Chondrocyte (in vitro differentiated cells): ENCODE measurements at places on chromosomes 1 and 21. TPM values are rescaled to one million over a fixed set of nuclear protein-coding genes. Genes with fewer than 3 reads are reported as not detected.

- DNase-seq = no peak
- no peak overlapping the region for H3K27ac ChIP-seq
- H3K4me1 ChIP-seq = peaks cover 8% of the 10 kb centered on the region
- H3K27me3 ChIP-seq = no peaks in the 10 kb centered on the region
Observed at GRCh38 chr1:213266983-213267772, 216.1 kb downstream of the RPS6KC1 start.

DNA sequence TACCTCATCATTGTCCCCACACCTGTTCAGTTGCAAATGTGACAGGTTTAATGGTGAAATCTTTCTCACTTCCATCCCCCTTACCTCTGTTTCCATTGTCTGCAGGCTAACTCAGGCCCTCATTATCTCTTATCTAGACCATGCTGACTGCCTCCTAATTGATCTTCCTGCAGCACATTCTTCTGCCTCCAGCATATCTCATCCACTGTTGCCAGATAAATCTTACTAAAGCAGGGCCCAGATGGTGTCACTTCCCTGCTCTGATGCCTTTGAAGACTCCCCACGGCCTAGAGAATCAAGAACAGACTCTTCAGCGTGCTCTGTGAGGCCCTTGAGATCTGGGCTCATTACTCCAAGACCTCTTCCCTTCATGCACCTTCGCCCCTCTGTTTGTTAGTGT, 230.1 kb downstream of the DUSP10 start:
- no peaks in the 10 kb centered on the region for H3K4me1 ChIP-seq
- peaks cover 19% of the 10 kb centered on the region for H3K27me3 ChIP-seq
- no peaks in the 10 kb centered on the region for H3K36me3 ChIP-seq
- no peak overlapping the region for H3K27ac ChIP-seq
- no peak for DNase-seq
- no peak overlapping the region for H3K4me3 ChIP-seq

DNA sequence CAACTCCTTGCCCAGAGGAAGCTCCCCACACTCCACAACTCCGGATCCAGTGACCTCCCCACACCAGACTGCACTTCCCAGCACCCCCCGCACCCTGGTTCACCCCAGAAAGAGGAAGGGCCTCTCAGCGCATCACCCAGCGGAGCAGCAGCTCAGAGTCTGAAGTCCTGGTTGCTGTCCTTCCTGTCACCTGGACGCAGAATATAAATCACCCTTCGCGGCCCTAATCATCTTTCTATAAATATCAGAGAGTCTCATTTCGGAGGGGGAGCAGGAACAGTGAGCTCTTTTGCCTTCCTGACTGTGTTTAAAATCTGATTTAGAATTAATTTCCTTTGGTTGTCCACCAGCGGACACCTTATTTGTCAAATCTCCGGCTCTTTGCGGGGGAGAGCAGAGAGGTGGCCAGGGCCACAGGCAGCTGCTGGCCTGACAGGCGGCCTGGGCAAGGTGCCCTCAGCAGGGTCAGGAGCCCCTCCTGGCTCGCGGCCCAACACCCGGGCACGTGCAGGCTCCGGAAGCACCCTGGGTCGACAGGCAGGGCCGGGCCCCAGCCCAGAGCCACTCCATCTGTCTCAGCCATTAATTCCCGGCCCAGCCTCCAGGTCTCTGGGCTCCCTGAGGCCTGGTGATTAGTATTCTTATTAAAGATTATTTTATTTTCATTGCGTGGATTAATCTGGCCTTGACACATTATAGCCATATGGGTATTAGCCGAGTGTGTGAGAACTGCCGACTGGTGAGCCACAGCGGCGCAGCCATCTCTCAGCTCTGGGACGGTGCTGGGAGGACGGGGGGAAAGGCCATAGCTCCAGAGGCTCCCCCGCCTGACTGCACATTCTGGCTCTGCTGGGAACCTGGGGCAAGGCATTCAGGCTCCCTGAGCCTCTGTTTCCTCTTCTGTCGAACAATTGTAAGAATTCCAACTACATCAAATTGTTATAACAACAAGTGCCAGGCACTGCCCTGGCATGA, 19.7 kb downstream of the EPHA8 start:
- H3K27me3 ChIP-seq = peaks cover 27% of the 10 kb centered on the region
- no peaks in the 10 kb centered on the region for H3K36me3 ChIP-seq
- no peak overlapping the region for H3K4me3 ChIP-seq
- no peak for DNase-seq

DNA sequence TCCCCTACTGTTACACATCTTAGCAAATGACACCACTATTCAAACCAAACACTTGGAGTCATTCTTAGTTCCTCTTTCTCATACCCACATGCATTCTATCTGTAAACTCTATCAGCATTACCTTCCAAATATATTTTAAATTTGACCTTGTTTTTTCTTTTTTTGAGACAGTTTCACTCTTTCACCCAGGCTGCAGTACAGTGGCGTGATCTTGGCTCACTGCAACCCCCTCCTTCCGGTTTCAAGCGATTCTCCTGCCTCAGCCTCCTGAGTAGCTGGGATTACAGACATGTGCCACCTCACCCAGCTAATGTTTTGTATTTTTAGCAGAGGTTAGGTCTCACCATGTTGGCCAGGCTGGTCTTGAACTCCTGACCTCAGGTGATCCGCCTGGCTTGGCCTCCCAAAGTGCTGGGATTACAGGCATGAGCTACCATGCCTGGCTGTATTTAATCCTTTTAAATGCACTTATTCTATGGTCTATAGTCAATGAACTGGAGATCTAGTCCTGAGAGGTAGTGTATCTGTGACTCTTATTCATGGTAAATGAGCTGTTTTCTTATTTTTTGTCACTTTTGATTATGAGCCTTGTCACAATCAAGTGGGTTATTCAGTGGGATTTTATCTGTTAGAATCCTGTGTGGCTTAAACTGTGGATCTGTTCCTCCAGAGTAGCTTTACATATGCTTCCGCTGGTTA, 73.1 kb downstream of the GATAD2B start:
- H3K27me3 ChIP-seq = no peaks in the 10 kb centered on the region
- no peaks in the 10 kb centered on the region for H3K4me1 ChIP-seq
- no peak for DNase-seq
- H3K27ac ChIP-seq = no peak overlapping the region
- H3K4me3 ChIP-seq = no peak overlapping the region
- no peaks in the 10 kb centered on the region for H3K36me3 ChIP-seq

DNA sequence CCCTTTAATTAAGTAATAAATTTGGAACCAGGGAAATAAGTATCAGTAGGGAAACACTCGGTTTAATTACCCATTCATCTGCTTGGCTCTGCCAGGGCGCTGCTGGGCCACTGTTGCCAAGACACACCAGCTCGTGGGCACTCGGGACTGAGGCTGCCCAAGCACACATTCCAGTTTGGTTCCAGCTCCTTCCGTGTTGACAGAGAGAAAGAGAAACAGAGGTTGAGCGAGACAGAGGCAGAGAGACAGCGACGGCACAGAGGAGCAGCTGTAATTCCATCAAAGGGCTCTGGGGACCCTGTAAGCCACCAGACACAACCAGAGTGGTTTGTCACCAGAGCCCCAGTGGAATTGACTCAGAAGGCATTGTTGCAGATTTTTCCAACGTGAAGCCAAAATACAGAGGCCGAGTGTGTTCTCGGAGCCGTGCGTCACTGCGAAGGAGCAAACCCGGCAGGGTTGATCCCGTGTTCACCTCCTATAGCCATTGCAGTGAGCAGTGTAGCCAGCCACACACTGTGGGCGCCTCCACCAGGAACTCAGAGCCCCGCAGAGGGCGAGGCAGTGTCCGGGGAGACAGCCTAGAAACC, 33.5 kb downstream of the SYF2 start:
- peak overlapping the region; percentile 67 for H3K27ac ChIP-seq
- H3K27me3 ChIP-seq = peaks cover 20% of the 10 kb centered on the region
- no peak overlapping the region for H3K4me3 ChIP-seq
- H3K4me1 ChIP-seq = peaks cover 11% of the 10 kb centered on the region
- DNase-seq = peak; percentile 50

GRCh38 chr1:3355894-3356826, 98.3 kb upstream of the ARHGEF16 start:
- H3K36me3 ChIP-seq = peaks cover 2% of the 10 kb centered on the region
- no peak overlapping the region for H3K4me3 ChIP-seq

DNA sequence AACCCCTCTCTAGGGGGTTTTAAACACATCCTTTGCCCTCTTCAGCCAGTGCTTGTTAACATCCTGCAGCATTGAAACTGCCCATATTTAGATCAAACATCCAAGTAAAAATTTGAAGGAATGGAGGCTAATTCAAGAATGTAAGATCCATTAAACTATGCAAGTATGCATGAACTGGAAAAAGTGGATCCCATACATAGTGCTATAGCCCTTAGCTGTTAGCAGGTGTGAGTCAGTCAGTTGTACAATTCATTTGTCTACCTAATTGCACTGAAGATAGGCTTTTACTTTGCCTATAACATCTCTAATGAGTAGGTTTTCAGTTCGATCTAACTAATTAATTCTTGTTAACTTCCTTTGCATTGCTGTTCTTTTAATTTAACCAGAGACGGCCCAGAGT, 270.9 kb downstream of the LMO4 start:
- no peak for DNase-seq
- H3K27me3 ChIP-seq = no peaks in the 10 kb centered on the region
- no peak overlapping the region for H3K27ac ChIP-seq
- peaks cover 12% of the 10 kb centered on the region for H3K4me1 ChIP-seq
- H3K4me3 ChIP-seq = no peak overlapping the region
- no peaks in the 10 kb centered on the region for H3K36me3 ChIP-seq

DNA sequence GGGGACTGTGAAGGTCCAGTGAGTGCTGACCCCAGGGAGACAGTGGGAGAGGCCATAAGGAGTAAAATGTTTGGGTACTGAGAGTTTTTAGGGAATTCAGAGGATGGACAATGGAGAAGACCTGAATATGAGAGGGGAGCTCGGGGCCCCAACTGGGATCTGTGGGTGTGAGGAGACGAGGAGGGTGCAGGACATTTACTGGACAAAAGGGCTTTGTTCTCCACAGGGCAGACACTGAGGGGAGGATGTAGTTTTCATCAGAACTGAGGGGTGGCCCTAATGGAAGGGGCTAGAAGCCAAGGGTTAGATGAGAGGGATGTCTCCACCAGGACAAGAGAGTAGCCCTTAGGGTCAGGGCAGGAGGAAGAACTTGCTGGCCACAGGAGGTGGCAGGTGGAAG, 30.0 kb downstream of the TMCC2 start:
- no peaks in the 10 kb centered on the region for H3K27me3 ChIP-seq
- no peaks in the 10 kb centered on the region for H3K36me3 ChIP-seq
- H3K27ac ChIP-seq = peak overlapping the region; percentile 100
- DNase-seq = no peak
- H3K4me1 ChIP-seq = peaks cover 41% of the 10 kb centered on the region
- no peak overlapping the region for H3K4me3 ChIP-seq

DNA sequence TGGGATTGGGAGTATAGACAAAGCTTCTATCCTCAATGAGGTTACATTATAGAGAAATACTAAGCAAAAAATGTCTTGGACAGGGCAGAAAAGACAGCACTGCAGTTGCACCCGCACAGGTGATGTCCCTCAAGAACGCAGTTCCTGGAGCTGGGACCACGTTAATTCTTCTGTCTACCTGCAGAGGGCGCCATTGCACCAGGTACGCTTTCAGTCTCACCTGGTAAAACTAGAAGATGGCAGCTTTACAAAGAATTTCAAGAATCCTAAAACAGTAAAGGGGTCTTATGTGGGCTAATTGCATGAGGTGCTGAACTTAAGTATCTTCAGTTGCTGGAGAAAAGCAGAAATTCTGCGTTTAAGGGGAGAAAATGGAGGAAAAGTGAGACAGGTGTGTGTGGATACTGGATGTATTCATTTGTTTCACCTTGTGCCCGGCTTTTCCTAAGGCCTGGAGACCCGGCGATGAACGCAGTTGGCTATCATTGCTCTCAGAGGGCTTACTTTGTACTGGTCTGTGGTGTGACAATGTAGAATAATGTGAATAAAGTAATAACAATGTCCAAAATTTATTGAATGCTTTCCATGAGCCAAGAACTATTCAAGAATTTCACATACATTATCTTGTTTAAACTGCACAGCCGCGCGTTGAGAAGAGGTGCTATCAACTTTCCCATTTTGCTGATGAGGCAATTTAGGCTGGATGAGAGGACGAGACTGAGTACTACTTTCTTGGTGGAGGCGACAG, 276.3 kb upstream of the GREM2 start:
- no peak overlapping the region for H3K27ac ChIP-seq
- DNase-seq = no peak
- no peaks in the 10 kb centered on the region for H3K4me1 ChIP-seq

DNA sequence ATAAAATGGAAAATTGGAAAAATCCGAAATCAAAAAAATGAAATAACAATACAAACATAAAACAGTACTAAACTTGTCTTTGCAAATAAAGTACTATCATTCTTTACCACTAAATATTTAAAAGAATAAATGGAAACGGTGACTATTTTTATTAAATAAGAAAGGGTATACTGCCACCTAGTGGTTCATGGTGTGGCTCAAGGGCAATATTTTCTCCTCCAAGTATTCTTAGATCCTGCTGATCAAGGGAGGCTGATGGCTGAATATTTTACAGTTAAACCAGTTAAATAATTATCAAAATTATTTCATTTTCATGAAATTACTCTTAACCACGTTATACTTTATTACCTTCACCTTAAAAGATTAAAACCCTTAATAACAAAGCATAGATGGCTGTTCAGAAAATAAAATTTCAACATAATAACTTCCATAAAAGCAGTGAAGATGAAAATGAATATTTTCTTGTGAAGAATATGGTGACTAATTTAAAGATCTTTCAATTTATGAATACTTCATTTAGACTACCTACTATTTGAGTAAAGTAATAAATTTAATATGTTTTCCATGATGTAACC, 1793.9 kb downstream of the NCAM2 start:
- H3K4me3 ChIP-seq = no peak overlapping the region
- no peak for DNase-seq
- H3K4me1 ChIP-seq = no peaks in the 10 kb centered on the region
- no peak overlapping the region for H3K27ac ChIP-seq
- no peaks in the 10 kb centered on the region for H3K36me3 ChIP-seq
- no peaks in the 10 kb centered on the region for H3K27me3 ChIP-seq

- H3K27ac ChIP-seq = no peak overlapping the region
- peaks cover 3% of the 10 kb centered on the region for H3K36me3 ChIP-seq
- peaks cover 29% of the 10 kb centered on the region for H3K4me1 ChIP-seq
- no peak for DNase-seq
- H3K4me3 ChIP-seq = no peak overlapping the region
Observed at GRCh38 chr1:179298952-179299351, 5.4 kb downstream of the SOAT1 start.

Gene FAM131C
- 0.24 to 0.72 TPM (median 0.70 TPM) in 3 replicates for total RNA-seq
